ENCODE measurements at places on chromosomes 11 and 22.

GRCh38 chr22:49688516-49689254, 139.0 kb downstream of the BRD1 start:
- no peak for DNase-seq

DNA sequence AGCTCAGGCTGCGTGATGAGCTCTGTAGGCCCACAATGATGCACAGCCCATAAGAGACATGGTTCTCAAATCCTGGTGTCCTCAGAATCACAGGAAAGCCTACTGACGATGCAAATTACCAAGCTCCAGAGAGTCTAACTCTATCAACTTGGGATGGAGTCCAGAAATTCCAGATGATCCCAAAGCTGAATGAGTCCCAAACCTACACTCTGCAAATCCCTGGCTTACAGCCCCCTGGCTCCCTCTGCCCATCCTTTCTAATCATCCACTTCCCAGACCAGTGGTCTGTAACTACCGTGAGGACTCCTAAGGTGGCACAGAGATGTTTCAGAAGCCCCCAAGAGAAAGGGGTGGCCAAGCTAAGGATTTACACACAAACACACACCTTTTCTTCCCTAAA, 13.5 kb downstream of the ARFGAP2 start:
- no peak for DNase-seq

- DNase-seq, result no peak
These were observed 28.6 kb upstream of the APOL5 start for GRCh38 chr22:35688913-35689675.

GRCh38 chr11:86243396-86243795, 1.2 kb upstream of the EED start:
- DNase-seq, result no peak

DNA sequence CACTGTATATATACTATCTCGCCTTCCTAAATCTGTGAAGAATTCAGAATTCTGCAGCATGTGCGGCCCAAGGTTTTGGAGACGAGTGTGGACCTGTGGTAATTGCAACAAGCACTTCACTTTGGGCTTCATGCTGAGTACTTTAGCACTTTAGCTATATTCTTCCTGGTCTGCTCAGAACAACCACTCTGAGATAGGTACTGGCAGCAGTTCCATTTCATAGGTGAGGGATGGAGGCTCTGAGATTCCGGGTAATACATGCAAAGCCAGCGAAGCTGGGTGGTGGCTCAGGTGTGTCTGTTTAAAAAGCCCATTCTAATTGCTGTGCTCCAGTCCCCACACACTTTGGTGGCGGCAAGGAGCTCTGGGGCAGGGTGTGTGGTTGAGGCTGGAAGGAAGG, 6.4 kb downstream of the ELF5 start:
- DNase-seq, result no peak

Data from stimulated activated CD8-positive, alpha-beta memory T cell treated with anti-CD3 and anti-CD28 coated beads, Interleukin-4, amount 100 ng/mL, for 4 hours (primary cell).